Fibroblast of the aortic adventitia (primary cell): ENCODE measurements at places on chromosomes 7 and 10. TPM values are rescaled to one million over a fixed set of nuclear protein-coding genes. Genes with fewer than 3 reads are reported as not detected.

- peak; percentile 57 for DNase-seq
Measured at GRCh38 chr7:151060416-151061212, 1.2 kb downstream of the SLC4A2 start.

DNA sequence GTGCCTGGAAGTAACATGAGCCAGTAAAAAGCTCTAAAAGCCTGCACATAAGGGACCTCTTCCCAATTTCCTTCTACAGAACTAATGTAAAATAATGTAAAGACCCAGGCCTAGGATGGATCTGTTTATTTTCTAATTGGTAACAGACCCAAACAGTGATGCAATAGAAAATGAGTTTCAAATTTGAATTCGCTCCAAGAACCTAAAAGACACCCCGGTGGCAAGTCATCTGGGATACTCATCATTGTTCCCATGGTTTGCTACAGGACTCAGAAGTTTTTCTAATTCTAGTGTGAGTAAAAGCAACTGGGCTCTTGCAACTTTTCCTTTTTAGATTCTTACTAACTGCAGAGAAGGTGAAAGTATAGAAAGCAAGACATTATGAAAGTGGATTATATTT, 271.3 kb upstream of the CACNA2D1 start:
- no peak for DNase-seq

- DNase-seq: no peak
Measured at GRCh38 chr10:30518907-30519306, 84.9 kb downstream of the MAP3K8 start.

DNA sequence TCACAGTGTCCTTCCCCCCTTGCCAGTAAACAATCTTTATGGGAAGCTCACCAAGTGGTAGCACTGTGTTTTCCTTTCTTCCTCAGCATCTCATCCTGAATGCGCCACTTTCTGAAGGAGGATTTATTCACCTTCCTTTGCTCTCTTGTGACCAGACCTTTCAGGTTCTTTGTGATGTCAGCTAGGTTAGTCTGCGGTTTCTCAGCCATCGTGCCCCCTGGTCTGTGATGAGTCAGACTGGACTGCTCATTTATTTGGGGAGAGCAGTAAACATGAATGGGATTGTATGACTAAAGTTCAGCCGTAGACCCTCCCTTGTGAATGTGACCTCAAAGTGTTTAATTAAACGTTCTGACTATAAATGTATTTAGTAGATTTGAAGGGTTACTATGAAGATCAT, 235.1 kb upstream of the CELF2 start:
- DNase-seq: no peak

- DNase-seq: peak; percentile 85
Measured at GRCh38 chr7:81956520-81956919, 186.7 kb upstream of the HGF start.

GRCh38 chr10:131027256-131027655, 284.3 kb downstream of the TCERG1L start:
- no peak for DNase-seq

DNA sequence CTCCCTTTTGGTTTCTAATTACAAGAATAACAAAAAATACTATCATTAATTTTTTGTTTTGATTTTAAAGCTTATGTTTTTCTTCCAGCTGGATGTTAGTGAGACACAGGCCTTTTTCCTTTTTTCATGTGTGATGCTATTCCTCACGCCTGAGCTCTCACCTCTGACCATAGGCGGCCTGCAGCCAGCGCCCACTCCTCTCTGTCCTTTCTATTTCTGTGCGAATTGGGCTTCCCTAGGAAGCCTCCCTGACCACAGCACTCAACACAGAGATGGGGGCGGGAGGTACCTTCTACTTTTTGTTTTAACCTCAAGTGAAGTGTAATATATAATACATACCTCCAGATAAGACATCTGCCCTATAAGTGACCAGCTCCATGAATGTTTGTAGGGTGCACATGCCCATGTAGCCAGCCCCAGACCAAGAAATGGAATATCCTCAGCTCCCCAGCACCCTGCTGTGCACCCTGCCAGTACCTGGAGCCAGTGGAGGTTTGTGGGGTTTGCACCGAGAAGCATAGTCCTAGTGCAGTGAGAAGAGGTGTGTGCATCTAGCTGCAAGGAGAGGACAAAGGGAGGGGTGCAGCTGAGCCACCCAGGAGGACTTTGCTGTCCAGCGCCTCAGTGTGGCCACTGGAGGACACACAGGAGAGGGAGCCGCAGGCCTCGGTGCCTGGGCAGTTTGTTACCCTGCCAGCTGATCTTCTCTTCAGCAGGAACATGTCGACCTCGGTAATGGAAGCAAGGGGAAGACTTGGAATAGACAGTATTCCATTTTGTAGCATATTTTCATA, 38.5 kb downstream of the BNIP3 start:
- peak; percentile 6 for DNase-seq

GRCh38 chr7:128076196-128076795, 45.1 kb upstream of the LRRC4 start:
- DNase-seq: no peak

DNA sequence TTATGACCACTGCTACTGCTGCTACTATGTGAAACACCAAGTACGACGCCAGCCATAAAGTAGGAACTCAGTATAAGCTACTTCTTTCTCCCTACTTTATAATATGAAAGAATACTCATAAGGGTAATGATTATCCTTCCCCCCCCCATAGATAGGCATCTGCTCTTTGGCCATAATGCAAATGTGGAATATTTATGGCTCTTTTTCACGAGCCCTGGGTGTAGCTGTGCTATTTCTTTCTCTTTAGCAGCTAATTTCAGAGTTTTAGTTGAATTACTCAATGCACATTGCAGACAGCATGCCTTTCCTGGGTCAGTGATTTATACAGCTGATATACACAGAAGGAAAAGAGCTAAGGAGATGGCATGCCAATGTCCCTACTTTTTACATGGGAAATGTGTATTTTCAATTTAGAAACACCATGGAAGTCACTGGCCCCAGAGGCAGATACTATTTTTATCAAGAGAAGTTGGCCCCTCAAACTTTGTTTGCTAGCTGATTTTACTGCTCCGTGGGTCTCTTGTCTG, 234.1 kb upstream of the KIAA1217 start:
- DNase-seq: no peak

The ITPRID1 gene
- not detected in 2 replicates for total RNA-seq

The IFIT3 gene
- 23.1 and 88.3 TPM in 2 replicates for total RNA-seq

The PSTK gene
- total RNA-seq: 1.4 and 4.7 TPM in 2 replicates

The MALRD1 gene
- 0.36 TPM in 1 of 2 replicates, not detected in the other for total RNA-seq
